ENCODE measurements at places on chromosomes 3 and 15.

GRCh38 chr15:76070921-76071635 lies 11.3 kb downstream of the TMEM266 start:
- no peak for DNase-seq

DNA sequence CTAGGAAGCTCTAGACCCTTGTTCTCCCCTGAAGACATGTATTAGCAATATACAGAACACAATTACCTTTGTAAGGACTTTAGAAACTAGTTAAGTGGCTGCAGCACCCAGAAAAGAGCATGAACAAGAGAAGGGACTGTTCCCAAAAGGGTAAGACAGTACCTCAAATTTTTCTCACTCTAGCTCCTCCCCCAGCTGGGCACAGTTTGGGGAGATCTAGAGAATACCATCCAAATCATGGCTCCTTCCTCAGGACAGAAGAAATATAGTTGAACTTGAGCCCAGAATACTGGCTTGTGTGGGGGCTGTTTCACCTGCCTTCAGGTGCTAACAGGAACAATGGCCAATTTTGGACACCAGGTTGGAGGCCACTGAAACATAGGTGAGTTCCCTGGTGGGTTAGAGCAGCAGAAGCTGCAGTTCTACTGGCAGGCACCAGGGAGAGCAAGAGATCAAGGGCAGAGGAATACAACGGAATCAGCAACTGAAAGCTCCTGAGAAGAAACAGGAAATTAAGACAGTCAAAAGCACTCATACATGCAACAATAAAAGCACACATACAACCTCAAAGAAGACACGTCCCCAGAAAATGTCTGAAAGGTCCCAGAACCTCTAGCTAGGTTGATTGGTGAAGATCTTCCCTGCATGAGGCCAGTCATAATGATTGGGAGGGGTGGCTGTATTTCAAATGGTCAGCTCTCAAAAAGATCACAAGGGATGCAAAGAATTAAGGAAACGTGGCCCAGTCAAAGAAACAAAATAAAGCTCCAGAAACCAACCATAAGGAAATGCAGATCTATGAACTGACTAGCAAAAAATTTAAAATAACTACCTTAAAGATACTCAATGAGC lies 104.9 kb upstream of the ASB14 start:
- DNase-seq: peak; percentile 12

DNA sequence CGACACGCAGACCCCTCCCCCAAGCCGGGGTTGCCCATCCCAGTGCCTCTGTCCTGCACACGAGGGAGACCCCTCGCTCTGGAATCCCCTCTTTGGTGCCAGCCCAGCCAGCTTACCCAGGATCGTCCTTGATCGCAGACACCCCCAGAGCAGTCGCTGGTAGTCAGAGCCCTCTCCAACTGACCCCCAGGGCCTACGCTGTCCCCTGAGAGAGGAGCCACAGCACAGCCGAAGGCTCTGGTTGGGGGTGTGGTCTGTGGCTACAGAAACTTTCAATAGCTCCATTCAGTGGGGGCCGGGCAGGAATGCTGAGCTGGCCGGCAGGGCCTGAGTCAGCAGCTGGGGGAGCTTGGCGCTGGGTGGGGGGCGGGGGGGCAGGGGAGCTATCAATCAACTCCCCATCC lies at the start of gene LCTL:
TSS of gene LCTL (minus strand) at position 258 of the 404 bp plus-strand sequence. CDS start 633 bp downstream, outside the sequence.
- DNase-seq: no peak

DNA sequence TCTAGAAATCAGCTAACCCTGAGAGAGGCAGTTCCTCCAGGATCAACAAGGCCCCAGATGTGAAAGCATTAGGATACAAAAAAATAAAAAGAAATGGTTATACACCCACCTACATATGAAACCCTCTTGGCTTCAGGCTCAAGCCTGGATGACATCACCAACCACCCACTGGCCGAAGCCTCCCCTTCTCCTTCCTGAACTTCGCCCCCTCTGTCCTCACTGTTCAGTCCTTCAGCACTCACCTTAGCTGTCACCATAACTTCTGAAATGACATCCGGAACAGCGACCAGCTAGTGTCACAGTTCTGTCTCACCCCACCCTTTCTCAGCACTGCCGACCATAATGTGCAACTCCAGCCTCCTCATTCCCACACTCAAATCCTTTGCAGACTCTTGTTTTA lies 98.7 kb downstream of the PLCH1 start:
- DNase-seq: no peak

DNA sequence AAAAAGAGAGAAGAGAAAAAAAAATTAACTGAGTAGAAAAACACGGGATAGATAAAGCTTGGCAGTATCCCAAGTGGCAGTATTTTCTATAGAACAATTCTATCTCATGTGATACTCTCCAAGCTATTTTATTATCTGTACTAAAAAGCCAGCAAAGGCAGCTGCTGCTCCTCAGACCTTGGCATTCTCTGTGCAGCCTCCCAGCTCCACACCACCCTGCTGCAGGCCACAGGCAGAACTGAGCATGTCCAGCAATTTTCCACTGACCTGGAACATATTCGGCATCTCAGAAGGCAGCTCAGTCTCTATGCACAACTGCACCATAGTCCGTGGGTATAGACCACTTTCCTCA lies 1161.4 kb downstream of the IGSF11 start:
- DNase-seq: no peak

DNA sequence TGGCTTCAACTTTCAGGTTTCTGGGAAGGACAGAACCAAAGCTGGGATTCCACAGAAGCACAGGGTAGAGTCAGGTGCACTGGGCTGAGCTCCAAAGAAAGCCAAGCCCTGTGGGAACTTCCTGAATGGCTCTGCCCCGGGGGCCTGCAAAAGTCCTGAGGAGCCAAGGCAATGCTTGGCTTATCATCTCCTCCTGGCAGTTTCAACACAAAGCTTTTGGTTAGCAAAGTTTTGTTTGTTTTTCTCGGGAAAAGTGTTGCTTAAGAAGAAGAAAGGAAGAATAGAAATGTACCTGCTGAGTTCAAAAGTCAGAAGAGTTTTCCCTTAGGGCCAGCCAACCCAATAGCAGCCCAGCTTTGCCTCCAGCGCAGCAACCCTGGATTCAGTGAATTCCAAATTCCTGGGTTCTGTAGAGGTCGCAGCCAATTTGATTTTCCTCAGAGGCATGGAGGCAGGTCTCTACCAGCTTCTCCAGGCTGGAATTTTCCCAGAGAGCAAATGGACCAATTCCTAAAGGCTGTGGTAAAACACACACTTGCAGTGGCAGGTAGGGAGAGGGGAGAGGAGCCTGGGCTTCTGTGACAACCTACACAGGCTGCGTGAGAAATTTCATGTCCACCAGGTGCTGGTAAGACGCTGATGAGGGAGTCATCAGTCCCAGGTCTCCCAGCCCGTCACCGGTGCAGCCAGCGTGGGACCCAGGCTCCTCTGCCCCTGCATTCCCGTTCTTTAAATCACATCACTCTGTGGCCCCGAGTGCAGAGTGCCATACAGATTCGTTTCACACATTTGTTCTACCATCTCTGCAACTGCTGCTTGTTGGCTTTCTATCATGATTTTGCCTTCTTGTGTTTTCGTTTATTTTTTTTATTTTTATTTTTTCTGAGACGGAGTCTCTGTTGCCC lies 54.3 kb upstream of the SNRPA1 start:
- no peak for DNase-seq

GRCh38 chr3:37521429-37521828 lies 340.3 kb upstream of the CTDSPL start:
- DNase-seq: no peak

All from activated CD4-positive, CD25-positive, alpha-beta regulatory T cell (primary cell).